ENCODE measurements at places on chromosomes 7 and 10.

GRCh38 chr7:65239324-65239706 lies 134.3 kb upstream of the ZNF92 start:
- no peak for DNase-seq

GRCh38 chr10:24866604-24867583 lies 85.5 kb downstream of the PRTFDC1 start:
- DNase-seq: no peak

- DNase-seq: no peak
Measured at GRCh38 chr7:1569016-1569415, 816 bp downstream of the PSMG3 start.

- peak; percentile 57 for DNase-seq
Measured at GRCh38 chr7:99997545-99998137, 17.8 kb upstream of the ZKSCAN1 start.

GRCh38 chr7:129188892-129189660 lies 643 bp downstream of the SMO start:
- DNase-seq: no peak

DNA sequence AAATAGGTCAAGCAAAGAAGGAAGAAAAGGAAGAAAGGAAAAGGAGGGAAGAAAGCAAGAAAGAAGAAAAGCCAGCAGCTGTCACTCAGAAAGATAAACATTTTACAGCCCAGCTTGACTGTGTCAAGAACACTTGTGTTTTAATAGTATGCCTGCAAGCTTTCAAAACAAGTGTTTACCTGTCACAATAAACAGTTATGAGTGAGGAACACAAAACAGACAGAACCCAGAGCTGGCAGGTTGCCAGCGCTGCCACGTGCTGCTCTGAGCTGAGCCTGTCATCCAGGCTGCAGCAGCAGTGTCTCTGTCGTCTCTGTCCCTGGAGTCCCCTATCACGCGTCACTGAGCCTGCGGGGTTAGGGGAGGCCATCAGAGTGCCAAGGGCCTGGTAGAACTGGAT lies 827.6 kb upstream of the AUTS2 start:
- no peak for DNase-seq

- no peak for DNase-seq
Measured at GRCh38 chr7:78296046-78296597, 497.5 kb downstream of the PHTF2 start.

DNA sequence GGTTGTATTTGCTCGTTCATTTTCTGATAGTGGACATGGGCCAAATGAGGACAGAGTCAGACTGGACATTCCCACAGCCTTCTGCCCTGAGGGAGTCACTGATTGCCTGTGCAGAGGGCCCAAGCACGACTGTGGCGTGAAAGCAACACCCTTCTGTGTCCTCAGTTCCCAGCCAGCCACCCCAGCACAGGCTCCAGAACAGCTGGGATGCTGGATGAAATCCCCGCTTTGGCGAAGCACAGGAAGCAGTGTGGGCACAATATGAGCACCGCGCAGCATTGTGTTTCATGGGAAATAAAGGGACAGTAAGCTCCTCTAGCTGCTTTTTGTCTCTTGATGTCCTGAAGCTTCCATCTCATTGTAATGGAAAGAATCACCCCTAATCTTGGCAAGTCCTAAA lies 20.5 kb downstream of the TRIL start:
- DNase-seq: no peak

DNA sequence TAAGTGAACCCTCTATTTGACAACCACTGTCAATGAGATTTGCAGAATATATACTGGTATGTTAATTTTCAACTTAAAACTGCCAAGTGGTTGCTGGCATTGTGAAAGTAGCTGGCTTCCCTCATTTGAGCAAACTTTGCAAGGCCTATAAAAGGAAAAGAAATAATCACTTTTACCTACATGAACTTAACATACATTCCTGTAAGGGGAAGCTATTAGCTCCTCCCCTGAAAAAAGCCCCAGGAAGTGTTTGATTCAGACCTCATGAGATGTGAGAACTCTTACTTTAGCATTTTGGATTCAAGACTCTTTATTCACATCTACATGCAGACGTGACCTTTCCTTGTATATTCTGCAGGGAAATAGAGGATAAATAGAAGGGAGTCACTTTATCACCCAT lies 175.6 kb downstream of the OTUD1 start:
- no peak for DNase-seq

GRCh38 chr10:69125554-69125953 lies 1.6 kb downstream of the VPS26A start:
- no peak for DNase-seq

- DNase-seq: peak; percentile 5
Measured at GRCh38 chr10:27998178-27998953, 513 bp downstream of the ODAD2 start.

GRCh38 chr7:2566890-2567678 lies 8.3 kb downstream of the IQCE start:
- peak; percentile 32 for DNase-seq

DNA sequence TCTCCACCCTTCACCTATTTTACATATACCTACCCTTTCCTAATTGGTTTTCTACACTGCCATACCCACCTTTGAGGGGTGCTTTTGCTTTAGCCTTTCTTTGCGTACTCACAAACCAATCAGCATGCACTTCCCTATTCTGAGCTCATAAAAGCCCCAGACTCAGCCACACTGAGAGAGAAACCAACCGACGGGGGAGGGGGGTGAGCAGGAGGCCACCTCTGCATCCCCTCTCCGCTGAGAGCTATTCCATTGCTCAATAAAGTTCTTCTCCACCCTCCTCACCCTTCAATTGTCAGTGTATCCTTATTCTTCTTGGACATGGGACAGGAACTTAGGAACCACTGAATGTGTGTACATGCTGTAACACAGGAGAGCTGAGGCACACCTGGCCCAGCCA lies 9.0 kb upstream of the FKBP9 start:
- no peak for DNase-seq

DNA sequence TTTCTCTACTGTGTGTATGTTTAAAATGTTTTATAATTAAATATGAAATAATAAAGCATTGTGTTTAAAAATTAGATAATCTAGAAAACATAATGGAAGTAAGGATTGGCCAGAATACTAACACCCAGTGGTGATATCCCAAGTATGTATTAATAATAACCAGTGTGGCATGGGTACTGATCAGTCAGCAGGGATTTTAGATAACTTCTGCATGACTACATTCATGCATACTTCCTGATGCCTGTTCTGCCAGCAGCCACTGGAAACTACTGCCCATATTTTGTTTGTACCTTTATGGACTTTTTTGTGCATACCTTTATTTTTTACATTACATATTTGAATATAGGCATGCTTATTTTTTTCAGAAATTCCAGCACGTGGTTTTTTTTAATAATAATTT lies 156.6 kb upstream of the TMEM196 start:
- no peak for DNase-seq

DNA sequence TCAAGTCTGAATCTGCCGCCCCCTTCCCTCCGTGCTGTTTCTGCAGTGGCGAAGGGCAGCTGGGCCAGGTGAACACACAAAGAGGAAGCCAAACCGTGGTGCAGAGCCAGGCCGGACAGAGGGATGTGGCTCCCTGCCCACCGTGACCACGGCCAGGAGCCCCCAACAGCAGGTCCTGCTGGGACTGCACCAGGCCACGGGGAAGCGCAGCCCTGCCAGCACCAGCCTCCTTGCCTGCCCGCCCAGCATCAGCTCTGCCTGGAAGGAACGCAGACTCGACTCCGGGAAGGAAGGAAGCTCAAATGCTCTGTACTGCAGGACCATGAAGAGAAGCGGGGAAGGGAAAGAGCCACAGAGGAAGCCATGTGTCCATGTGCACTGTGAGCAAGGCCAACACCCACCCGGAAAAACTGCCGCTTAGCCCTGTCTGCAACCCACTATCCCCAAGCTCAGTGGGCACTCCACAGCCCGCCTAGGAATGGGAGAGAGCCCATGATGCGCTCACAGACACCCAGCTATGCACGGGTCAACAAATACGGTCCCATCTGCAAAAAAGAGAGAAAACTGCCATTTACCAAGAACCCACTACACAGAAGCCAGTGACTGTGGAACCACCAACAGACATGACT lies 19.0 kb downstream of the GPER1 start:
- DNase-seq: no peak

GRCh38 chr7:1331561-1332467 lies 99.1 kb downstream of the UNCX start:
- DNase-seq: no peak

- DNase-seq: no peak
Measured at GRCh38 chr10:71701496-71702132, 18.0 kb downstream of the C10orf105 start.

GRCh38 chr7:29122081-29122480 lies 24.3 kb downstream of the CPVL start:
- DNase-seq: no peak

DNA sequence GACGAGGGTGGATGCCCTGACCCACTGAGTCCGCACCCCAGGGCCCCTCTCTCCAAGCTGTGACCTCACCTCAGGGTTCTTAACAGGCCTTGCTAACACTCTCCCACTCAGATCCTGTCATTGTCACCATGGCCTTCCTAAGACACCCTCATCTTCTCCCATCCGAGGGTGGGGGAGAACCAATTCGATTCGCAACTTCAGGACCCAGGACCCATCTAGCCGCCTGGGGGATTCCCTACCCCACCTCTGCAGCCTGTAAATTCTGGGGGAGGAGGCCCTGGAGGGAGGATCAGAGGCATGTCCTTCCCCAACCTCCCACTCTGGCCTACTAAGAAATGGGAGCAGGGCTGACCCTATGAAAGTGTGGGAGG lies 17.4 kb downstream of the TRIM8 start:
- DNase-seq: no peak

GRCh38 chr7:131034166-131034881 lies 293.4 kb upstream of the MKLN1 start:
- DNase-seq: no peak

DNA sequence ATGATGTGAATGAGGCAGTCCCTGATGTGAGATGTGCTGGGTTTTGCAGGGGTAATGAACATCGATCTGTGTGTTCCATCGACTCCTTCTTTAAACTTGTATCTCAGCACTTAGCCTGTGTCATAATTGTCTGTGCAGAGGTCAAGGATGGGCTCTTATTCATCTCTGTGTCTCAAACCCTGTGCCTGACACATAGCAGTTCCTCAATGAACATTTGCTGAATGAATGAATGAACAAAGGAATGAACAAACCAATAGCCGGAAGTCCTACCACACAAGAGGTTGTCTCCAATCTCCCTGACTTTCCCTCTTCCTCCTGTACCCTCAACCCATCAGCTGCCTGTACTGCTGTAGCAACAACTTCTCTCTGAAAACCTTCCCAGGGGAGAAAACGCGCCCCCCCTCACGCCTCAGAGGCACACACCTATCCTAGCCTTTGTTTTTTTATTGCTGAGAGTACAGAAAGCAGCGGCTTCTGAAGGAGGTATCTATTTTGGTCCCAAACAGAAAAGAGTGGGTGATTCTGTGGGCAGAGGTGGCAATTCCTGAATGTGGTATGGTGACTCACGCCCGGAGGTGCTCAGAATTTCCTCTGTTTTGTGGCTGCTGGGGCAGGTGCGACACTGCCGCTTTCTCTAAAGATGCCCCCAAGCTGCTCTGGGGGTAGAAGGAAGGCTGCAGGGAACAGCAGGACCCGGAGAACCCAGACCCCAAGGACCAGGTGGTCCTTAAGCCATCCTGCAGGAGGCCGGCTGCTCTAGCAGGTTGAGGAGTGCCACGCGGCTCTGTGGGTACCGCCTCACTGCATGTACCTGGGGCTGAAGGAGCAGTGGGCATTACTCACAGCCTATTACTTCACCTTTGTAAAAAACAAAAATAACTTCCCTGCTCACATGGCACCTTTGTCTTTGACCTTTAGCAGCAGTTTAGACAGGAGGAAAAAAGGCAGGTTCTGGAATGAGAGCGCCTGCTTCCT lies 9.6 kb downstream of the IL2RA start:
- peak; percentile 73 for DNase-seq

GRCh38 chr10:21413268-21413667 lies 112.2 kb downstream of the SKIDA1 start:
- no peak for DNase-seq

- no peak for DNase-seq
Measured at GRCh38 chr10:45136256-45136655, 135.5 kb downstream of the ZNF22 start.

DNA sequence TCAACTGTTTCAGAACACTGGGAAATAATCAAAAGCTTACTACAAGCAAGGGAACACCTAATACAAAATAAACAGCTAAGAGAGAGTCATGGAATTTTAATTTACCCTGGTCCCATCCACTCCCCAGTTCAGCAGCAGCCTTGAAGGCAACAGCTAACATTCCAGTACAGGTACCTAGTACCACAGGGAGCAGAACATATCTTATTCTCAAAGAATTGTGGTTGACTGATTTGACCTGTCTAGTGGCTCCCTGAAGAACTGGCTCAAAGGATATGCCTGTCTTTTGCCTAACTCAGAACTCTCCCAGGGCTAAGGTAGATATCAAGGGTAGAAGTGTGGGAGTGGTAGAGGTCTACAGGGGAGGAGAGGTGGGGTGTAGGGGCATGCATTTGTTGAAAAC lies 32.3 kb downstream of the SMURF1 start:
- DNase-seq: no peak

DNA sequence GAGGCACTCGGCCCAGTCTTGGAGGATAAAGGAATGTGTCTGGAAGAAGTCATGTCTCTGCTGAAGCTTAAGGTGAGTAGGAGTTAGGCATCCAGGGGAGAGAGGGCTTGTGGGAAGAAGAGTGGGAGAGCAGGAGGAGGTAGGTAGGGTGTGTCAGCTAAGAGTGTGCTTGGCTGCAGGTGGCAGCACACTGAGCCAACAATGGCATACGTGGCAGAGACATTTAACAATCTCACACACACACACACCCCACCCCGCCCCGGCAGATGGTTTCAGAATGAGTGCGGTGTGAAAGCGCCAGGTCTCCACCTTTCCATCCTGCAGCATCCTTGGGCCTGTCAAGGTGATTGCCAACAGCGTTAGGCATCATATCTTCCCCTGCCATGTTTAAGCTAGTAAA lies 11.2 kb upstream of the ARPC1A start:
- DNase-seq: no peak

DNA sequence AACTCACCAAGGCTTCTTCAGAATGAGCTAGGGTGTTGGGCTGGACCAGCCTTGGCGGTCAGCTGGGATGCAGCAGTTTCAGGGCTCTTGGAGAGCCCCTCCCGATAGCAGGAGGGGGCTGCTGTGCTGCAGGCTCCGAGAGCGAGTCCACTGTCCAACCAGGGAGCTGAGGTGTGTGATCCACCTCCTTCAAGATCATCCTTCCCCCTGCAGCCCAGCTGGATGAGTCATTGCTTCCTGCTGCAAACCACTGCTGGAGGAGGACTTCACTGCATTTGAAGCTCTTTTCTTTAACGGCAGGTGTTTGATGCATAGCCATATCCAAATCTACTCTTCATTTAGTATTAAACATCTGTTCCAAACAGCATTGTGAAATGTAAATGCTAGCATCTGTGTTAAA lies 54.2 kb upstream of the EBF3 start:
- DNase-seq: no peak

- no peak for DNase-seq
Measured at GRCh38 chr10:30587522-30588031, 42.0 kb downstream of the LYZL2 start.

GRCh38 chr7:41222746-41223145 lies 480.1 kb downstream of the INHBA start:
- no peak for DNase-seq

DNA sequence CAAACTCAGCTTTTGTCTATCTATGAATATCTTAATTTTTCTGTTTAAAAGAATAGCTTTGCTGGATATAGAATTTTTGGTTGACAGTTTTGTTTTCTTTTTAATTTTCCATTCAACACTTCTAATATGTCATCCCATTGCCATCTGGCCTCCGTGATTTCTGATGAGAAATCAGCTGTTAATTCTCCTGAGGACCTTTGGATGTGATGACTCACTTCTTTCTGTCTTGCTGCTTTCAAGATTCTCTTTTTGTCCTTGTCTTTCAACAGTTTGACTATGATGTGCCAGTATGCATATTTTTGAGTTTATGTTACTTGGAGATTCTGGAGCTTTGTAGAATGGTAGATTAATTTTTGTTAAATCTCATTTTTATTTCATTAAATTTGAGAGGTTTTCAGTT lies 38.4 kb downstream of the ZNF518A start:
- no peak for DNase-seq

All from activated CD4-positive, alpha-beta T cell treated with anti-CD3 and anti-CD28 coated beads, Interleukin-2, amount 50 U/mL, for 1 hour (primary cell).